ENCODE measurements at places on chromosomes 7 and 10.

DNA sequence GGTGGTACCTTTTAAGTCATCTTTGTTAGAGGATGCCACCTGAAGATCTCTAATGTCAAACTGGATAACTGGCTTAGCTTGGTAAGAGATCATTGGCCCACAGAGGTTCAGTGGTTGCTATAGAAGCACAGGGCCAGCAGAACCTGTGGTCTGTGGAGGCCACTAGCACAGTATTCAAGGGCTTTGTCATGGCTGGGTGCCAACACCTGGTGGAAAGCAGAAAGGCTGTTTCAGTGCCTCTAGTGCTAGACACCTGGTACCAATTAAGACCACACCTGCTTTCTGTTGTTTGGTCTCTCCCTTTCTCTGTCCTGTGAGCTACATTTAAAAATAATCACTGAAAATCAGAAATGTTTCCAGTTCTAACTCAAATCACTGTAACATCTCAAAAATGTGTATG, 10.0 kb upstream of the PCGF5 start:
- peak; percentile 74 for DNase-seq

GRCh38 chr7:20172736-20173334, 44.3 kb downstream of the MACC1 start:
- peak; percentile 62 for DNase-seq

GRCh38 chr7:91266689-91267090, 2.5 kb downstream of the FZD1 start:
- DNase-seq: no peak

DNA sequence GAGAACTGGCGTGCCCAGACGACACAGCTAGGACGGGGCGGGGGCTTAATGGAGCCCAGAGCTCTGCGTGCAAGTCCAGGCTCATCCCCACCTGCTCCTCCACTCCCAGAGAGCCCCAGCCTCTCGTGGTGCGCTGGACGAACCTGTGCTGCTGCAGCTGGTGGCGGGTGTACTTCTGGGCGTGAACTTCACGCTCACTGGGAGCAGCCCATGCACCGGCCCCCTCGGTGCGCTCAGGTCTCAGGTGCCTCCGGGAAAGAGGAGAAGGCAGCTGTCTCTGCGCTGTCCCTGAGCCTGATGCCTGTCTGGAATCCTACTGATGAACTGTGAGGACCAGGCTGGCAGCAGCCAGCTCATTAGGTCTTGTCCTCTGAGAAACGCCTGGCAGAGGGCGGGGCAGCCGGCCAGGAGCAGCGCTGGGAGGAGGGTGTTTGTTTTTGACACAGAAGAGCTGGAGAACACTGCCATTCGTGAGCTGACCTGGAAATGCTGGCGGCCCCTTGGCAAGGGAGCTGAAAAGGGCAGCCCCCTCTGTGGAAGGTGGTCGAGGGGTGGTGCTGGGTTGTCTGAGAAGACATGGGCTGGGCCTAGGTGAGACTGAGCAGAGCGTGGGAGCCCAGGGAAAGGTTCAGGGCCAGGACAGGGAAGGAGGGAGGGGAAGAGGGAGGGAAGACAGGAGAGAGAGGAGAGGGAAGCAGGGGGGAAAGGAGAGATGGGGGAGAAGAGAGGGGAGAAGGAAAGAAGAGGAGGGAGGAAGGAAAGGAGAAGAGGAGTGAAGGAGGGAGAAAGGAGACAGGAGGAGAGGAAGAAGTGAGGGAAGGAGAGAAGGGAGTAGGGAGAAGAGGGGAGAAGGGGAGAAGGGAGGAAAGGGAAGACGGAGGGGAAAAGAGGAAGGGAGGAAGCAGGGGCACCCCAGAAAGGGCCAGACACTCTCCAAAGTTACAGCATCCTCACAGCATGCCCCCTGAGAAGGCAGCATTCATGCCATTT, 53.5 kb upstream of the TNS3 start:
- DNase-seq: no peak

GRCh38 chr7:111098011-111098925, 7.3 kb downstream of the LRRN3 start:
- peak; percentile 55 for DNase-seq

DNA sequence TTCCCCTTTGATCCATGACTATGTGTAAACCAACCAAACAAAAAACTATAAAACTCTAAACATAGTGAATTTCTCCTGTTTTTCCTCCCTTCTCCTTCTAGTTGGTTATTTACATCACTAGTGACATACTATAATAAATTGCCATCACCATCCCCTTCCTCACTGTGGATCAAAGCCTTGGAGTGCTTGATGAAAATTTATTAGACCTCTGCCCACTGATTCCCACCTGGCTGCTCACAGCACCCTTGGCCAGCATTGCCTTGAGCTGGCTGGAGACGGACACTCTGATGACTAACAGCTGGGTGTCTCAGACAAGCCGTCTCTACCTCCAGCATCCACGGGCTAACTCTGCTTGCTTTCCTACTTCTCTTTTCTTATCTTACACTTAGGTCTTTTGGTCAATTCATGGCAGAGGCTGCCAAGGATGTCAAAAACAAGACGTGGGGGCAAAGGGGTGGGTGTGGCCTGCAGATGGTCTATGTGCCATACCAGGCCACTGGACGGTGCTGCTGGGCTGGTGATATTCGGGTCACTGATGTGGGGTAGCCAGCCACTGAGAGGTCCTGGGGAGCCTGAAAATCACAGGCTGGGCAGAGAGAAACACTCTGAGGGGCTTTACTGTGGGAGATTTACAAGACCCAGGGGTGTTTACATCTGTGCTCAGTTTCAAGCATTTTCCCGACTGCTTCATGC, 207.8 kb downstream of the TAX1BP1 start:
- DNase-seq: no peak

DNA sequence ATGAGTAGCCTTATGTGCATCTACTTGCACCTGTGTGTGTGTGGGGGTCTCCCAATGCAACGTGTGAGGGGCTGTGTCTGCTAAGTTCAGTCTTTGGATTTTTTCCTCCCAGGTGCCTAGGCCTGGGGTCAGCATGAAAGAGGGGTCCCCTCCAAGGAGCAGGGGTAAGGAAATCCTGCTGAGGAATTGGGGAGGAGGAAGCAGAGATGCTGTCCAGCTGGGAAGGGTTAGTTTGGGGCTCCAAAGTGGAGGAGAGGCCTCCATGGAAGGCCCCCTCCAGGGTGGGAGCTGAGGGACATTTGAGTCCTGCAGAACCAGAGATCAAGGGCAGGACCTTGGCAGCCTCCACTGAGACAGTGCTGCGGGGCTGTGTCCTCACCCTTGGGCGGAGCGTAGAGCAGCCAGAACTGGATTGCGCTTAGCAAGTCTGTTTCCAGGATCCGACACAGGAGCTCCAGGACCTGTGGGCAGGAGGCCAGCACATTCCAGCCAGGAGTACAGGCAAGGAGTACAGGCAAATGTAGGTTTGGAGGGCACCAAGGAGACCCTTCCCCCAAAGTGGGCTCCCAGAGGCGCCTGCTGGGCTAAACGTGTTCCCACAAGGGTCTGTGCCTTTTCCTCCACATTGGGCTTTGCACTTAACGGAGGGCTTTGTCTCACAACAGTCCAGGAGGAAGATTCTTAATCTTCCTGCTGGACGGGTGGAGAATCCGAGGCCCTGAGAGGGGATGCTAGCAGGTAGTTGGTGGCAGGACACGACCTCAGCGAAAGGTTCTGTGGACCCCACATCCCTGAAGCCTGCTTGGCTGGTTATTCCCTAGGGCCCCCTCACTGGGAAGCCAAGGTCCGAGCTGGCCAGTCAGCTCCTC, 10.1 kb downstream of the TBATA start:
- no peak for DNase-seq

DNA sequence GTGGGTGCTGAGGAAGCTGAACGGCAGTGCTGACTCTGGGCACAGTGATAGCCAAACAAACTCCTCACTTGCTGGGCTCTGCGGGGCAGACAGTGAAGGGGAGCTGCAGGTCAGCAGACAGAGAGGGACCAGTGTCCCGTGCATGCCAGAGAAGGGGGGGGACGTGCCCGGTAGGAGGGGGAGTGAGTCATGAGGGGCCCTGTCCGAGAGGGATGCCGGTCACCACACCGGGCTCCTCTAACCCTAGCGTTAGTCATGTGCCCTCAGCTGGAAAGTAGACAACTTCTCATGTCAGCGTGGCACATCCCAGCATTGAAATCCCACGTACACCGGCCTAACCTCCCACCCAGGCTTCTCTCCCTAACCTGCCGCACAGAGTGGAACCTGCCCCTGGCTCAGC, 117.1 kb upstream of the DPP6 start:
- no peak for DNase-seq

DNA sequence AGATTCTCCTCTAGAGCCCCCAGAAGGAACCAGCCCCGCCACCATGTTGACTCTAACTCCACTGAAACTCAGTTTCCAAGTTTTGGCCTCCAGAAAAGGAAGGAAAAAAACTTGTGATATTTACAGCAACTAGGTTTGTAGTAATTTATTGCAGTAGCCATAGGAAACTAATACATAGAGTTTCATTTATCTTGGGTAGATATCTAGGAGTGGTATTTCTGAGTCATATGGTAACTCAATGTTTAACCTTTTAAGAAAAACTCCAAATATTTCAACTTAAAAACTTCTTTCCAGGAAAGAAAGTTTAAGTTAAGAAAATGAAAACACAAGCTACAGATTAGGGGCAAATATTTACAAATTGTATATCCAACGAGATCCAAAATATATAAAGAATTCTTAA, 576.7 kb downstream of the KCNMA1 start:
- DNase-seq: no peak

DNA sequence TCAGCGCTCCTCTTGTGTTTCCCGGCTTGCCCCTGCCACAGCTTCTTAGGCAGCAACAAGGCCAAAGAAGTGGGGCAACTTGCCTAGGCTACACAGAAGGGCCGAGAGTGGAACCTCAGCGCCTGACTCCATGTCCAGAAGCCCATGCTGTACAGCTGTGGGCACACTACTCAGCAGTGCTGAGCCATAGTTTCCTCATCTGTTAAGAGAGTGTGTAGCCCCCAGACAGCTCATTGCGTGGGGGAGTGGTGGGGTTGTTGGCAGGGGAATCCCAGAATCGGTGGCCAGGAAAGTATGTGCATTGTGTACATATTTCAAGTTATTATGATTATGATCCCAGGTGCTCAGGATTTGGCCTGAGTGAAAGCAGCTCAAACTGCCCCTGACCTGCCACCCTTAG, 96.2 kb downstream of the CDH23 start:
- DNase-seq: no peak

DNA sequence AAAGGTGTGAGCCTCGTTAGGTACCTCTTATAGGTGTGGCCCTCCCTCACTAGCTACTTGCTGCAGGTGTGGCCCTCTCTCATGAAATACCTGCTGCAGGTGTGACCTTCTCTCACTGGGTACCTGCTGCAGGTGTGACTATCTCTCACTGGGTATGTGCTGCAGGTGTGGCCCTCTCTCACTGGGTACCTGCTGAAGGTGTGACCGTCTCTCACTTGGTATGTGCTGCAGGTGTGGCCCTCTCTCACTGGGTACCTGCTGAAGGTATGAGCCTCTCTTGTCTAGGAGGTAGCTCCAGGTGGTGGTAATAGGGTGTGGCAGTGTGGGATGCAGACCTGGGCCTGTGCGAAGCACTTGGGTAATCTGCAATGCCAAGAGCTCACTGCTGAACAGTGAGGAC, 170.7 kb upstream of the PLPP4 start:
- no peak for DNase-seq

DNA sequence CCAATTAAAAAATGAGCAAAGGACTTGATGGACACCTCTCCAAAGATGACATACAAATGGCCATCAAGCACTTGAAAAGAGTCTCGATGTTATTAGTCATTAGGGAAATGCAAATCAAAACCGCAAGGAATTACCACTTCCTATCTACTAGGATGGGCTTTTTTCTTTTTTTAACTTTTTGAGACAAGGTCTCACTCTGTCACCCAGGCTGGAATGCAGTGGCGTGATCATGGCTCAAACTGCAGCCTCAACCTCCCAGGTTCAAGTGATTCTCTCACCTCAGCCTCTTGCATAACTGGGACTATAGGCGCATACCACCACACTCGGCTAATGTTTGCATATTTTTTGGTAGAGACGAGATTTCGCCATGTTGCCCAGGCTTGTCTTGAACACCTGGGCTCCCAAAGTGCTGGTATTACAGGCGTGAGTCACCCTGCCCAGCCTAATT, 13.6 kb downstream of the NKX1-2 start:
- peak; percentile 66 for DNase-seq

DNA sequence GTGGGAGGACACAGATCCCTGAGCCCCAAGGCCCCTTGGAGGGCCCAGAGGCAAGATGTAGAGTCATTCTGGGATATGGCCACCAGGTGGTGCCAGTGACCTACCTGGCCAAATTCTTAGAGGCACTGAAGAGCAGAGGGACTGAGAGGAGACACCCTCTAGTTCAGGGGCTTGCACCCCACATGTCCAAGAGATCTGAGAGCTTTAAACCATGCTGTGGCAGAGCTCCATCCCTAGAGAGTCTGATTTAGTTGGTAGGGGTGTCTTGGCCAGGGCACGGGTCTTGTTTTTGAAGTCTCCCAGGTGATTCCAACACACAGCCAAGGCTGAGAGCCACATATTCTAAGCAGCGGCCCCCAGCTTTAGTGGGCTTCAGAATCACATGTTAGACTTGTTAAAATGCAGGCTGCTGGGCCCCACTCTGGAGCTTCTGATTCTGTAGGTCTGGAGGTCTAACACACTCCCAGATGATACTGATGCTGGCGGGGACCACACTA, 52.5 kb downstream of the PRF1 start:
- peak; percentile 69 for DNase-seq

GRCh38 chr7:157791261-157791660, 454.5 kb downstream of the DNAJB6 start:
- no peak for DNase-seq

- no peak for DNase-seq
Measured at GRCh38 chr10:128258421-128258976, 132.3 kb upstream of the MKI67 start.

DNA sequence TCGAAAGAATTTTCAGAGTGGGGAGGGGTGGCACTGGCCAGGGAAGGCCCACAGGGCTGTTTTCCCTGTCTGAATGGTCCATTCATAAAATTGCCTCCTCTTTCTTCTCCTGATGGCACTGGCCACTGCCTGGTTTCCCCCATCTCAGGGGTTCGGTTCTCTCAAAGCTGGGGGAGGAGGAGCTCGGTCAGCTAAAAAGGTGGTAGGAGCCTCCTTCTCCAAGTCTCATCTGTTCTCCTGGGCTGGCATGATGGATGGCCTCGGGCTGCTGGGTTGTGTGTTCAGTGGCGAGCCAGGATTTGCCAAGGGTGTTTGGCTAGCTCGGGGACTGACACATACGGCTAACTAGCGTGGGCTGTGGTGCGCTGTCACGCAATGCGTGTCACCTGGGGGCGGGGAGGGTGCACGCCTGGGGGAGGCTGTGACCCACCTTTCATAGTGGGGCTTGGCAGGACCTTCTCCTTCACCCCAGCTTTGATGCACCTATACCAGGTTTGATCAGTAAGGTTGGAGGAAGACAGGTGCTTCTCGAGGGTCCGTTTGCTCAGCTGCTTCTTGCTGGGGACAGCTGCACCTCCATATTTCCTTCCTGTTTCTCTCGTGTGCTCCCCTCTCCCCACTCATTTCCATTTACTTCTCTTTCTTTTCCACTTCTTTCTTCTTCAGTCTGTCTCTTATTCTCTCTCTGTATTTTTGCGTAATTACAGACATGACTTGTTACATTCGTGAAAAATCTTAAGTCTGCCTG, 36.3 kb downstream of the RBM20 start:
- no peak for DNase-seq

- DNase-seq: no peak
Measured at GRCh38 chr7:40348126-40348728, 213.4 kb downstream of the SUGCT start.
